DND-41 (cell line): ENCODE measurements at places on chromosomes 5 and 9.

GRCh38 chr9:4713849-4714248 lies 27.2 kb downstream of the AK3 start:
- DNase-seq, result no peak

DNA sequence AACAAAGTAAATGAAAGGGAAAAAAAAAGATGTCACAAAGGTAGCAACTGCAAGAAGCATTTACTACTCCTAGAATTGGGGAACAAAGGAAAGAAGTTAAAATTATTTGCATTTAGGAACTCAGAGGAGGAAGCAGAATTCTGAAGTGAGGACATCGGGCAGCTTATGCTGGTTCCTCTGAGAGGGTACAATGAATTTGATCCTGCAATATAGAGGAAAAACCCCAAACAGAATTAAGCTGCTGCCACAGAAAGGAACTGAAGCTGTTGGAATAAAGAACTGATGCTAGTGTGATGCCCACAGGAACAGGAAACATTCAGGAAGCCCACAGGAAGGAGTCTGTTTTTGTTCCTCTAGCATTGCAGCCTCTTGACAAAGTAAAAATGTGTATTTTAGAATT lies 22.3 kb upstream of the TBCA start:
- no peak for DNase-seq

- no peak for DNase-seq
Measured at GRCh38 chr9:71678999-71679398, 89.3 kb downstream of the CEMIP2 start.

DNA sequence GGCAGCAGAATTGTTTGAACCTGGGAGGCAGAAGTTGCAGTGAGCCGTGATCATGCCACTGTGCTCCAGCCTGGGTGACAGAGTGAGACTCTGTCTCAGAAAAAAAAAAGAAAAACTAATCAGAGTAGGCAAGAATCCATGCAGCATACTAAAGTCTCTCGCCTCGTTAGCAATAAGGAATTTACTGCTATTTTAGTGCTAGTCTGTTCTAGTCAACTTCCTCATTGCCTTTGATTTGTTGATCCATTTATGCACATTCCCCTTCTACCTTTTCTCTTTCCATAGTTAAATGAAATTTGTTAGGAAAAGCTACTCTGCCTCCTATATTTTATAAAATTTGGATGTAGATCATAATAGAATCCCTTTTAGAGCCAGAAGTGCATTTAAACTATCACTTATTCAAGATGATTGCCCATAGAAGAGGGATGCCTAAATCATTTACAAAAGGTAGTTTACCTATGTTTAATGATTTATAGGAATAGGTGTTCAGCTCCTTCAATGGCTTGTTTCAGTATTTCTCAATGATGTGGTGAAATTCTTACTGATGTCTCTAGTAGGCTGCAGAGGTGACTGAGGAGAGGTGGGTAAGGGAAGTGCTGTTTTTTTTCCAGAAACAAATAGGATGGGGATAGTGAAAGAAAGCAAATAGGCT lies 1.9 kb downstream of the LRRC19 start:
- no peak for DNase-seq

GRCh38 chr9:36759141-36759540 lies 186.4 kb downstream of the MELK start:
- DNase-seq, result no peak
